ENCODE measurements at places on chromosomes 5 and 9. TPM values are rescaled to one million over a fixed set of nuclear protein-coding genes. Genes with fewer than 3 reads are reported as not detected.

GRCh38 chr5:153447534-153447933 lies 42.9 kb upstream of the GRIA1 start:
- no peak overlapping the region for H3K27ac ChIP-seq
- DNase-seq: no peak
- no peak overlapping the region for H3K4me3 ChIP-seq
- no peaks in the 10 kb centered on the region for H3K4me1 ChIP-seq

PCDH12 gene
- total RNA-seq: 1.1 TPM

- H3K27ac ChIP-seq: no peak overlapping the region
- H3K4me3 ChIP-seq: no peak overlapping the region
- H3K4me1 ChIP-seq: peaks cover 23% of the 10 kb centered on the region
- DNase-seq: no peak
These were observed 53.9 kb downstream of the ERAP1 start for GRCh38 chr5:96753848-96754247.

EDIL3 gene
- not detected for total RNA-seq

ABO gene
- total RNA-seq: not detected

GRCh38 chr5:6830643-6831239 lies 117.5 kb downstream of the TENT4A start:
- H3K27ac ChIP-seq: no peak overlapping the region
- DNase-seq: no peak
- H3K36me3 ChIP-seq: no peaks in the 10 kb centered on the region
- peaks cover 18% of the 10 kb centered on the region for H3K27me3 ChIP-seq
- peaks cover 31% of the 10 kb centered on the region for H3K4me1 ChIP-seq
- no peak overlapping the region for H3K4me3 ChIP-seq

DNA sequence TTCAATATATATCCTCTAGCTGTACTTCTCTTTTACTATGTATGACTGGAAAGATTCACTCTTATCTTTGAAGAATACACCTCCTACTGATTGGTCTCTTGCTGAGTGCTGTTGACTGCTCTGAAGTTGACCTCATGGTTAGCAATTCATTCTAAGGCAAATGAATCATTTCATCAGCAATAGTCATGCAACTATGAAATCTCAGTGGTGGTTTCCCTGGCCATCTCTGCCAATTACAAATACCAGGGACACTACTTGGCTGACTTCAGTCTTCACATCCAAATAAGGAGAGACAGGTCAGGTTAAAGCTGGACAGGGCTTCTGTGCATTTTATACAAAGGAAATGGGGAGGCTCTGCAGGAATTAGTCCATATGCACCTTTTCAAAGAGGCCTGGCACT lies 333.5 kb upstream of the ACTBL2 start:
- H3K4me3 ChIP-seq: no peak overlapping the region
- no peak overlapping the region for H3K27ac ChIP-seq
- H3K27me3 ChIP-seq: peaks cover 8% of the 10 kb centered on the region
- no peaks in the 10 kb centered on the region for H3K36me3 ChIP-seq
- H3K4me1 ChIP-seq: no peaks in the 10 kb centered on the region

- DNase-seq: no peak
- no peaks in the 10 kb centered on the region for H3K36me3 ChIP-seq
- no peak overlapping the region for H3K4me3 ChIP-seq
- peaks cover 49% of the 10 kb centered on the region for H3K27me3 ChIP-seq
- H3K4me1 ChIP-seq: peaks cover 16% of the 10 kb centered on the region
These were observed 3.2 kb downstream of the C1QTNF2 start for GRCh38 chr5:160367261-160367660.

- H3K4me1 ChIP-seq: no peaks in the 10 kb centered on the region
- H3K27me3 ChIP-seq: no peaks in the 10 kb centered on the region
- no peak overlapping the region for H3K4me3 ChIP-seq
- no peaks in the 10 kb centered on the region for H3K36me3 ChIP-seq
- DNase-seq: no peak
- H3K27ac ChIP-seq: no peak overlapping the region
These were observed 411.1 kb upstream of the NUDT12 start for GRCh38 chr5:103973669-103974068.

NOXA1 gene
- total RNA-seq: 1.0 TPM

ENTPD8 gene
- total RNA-seq: not detected

GRCh38 chr5:68519143-68519542 lies 303.6 kb downstream of the PIK3R1 start:
- no peaks in the 10 kb centered on the region for H3K4me1 ChIP-seq
- no peak for DNase-seq
- H3K27ac ChIP-seq: no peak overlapping the region
- H3K27me3 ChIP-seq: no peaks in the 10 kb centered on the region

DNA sequence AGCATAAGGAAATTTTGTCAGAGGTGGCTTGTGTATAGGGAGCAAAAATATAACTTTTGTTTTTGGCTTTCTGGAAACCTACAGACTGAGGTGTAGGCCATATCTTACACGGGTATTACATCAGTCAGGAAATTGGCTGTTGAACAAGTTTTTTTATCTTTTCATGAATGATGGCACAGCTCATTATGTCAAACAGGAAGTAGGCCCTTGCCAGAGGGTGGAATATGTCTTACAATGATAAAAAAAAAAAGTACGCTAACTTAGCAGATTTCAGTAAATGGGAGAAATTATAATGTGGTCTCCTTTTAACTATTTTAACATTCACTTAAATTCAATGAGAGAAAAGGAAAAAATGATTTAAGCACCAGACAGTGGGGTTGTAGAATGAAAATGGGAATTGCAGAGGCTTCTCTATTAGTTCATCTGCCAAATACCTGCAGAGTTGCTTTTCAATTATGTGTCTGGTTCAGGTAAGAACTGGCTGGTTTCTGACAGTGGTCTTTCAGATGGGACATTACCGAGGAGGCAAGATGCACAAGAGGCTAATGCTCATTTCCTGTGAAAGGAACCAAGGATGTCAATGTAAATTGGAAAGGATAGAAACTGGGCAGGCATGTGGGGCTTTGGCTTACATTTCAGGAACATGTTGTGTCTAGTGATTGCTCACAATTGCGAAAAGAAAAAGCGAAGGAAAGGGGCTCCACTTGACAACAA lies 169.9 kb downstream of the NNT start:
- H3K27me3 ChIP-seq: no peaks in the 10 kb centered on the region
- H3K4me3 ChIP-seq: no peak overlapping the region
- H3K4me1 ChIP-seq: peaks cover 21% of the 10 kb centered on the region
- peaks cover 1% of the 10 kb centered on the region for H3K36me3 ChIP-seq
- peak overlapping the region; percentile 82 for H3K27ac ChIP-seq
- no peak for DNase-seq

GRCh38 chr5:133041910-133042309 lies 9.9 kb upstream of the HSPA4 start:
- peaks cover 2% of the 10 kb centered on the region for H3K4me1 ChIP-seq
- no peak overlapping the region for H3K27ac ChIP-seq
- H3K27me3 ChIP-seq: no peaks in the 10 kb centered on the region
- no peak overlapping the region for H3K4me3 ChIP-seq
- H3K36me3 ChIP-seq: no peaks in the 10 kb centered on the region
- DNase-seq: no peak

- H3K4me3 ChIP-seq: no peak overlapping the region
- no peaks in the 10 kb centered on the region for H3K27me3 ChIP-seq
- H3K36me3 ChIP-seq: no peaks in the 10 kb centered on the region
- H3K27ac ChIP-seq: no peak overlapping the region
- DNase-seq: peak; percentile 32
These were observed 14.6 kb upstream of the AQP7 start for GRCh38 chr9:33416996-33417395.

DNA sequence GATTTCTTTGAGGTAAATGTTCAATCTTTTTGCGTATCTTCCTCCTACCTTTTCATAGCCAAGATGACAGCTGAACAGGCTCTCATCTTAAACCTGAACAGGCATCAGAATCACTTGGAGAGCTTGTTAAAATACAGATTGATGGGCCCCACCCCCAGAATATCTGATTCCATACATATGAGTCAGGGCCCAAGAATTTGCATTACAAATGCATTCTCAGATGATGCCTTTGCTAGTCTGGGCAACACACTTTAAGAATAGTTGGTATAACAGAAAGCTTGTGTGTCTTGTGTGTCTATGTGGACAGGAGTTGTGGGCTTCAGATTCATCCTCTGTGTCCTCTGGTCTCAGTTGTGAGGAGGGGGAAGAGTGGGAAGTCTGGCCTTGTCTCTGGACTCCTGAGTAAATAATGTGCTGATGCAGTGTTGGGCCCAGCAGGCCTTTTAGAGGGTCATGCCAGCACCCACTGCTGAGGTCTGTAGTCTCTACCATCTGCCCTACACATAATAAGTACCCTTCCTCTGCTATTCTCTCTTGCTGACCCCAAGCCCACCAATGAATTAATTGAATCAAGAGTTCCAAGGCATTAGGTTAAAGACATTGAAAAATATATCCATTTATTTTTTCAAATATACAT lies 43.1 kb downstream of the PTCD2 start:
- H3K36me3 ChIP-seq: peaks cover 32% of the 10 kb centered on the region
- H3K4me3 ChIP-seq: no peak overlapping the region
- no peak for DNase-seq
- no peaks in the 10 kb centered on the region for H3K27me3 ChIP-seq
- no peaks in the 10 kb centered on the region for H3K4me1 ChIP-seq
- H3K27ac ChIP-seq: no peak overlapping the region

ALDOB gene
- total RNA-seq: not detected

ATOSB gene
- total RNA-seq: 3.4 TPM

CDX1 gene
- total RNA-seq: not detected

DNA sequence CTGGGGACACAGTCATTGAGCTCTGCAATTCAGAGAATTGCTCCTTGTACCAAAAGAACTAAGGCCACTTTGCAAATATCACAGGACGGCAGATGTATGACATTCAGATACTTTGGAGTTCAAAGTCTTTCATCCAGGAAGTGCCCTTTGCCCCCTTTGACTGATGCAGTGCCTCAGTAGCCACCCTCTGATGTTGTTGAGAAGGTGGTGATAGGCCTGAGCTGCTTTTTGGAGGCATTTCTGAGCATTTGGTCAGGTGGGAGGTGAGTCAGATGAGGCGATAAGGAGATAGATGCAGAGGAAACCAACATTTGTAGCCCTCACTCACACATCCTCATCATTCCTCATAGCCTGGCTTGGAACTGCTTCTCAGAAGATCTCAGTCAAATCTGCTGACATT lies 63.4 kb downstream of the ANGPTL2 start:
- H3K4me3 ChIP-seq: no peak overlapping the region
- H3K27ac ChIP-seq: no peak overlapping the region
- H3K27me3 ChIP-seq: no peaks in the 10 kb centered on the region
- no peaks in the 10 kb centered on the region for H3K4me1 ChIP-seq
- DNase-seq: no peak
- peaks cover 1% of the 10 kb centered on the region for H3K36me3 ChIP-seq

DNA sequence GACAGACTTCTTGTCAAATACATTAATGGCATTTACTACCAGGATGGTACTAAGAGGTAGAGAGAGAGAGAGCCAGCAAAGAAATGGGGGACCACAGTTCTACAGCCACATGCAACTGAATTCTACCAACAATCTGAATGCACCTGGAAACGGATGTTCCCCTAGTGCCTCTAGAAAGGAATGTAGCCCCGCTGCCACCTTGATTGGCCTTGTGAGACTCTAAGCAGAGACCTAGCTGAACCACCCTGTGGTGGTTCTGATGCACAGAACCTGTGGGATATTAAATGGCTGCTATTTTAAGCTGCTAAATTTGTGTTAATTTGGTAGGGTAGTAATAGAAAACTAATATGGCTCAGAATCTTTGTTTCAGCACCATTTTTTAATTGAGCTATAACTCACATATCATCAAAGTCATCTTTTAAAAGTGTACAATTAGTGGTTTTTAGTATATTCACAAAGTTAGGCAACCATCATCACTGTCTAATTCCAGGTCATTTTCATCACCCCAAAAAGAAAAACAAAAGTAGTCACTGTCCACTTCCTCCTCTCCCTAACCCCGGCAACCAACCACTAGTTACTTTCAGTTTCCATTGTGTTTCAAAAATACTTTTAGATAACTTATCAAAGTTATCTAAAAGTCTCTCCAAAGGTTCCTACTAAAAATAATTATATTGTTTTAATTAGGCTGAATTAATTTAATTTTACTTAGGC lies 51.7 kb downstream of the CPLANE1 start:
- peaks cover 15% of the 10 kb centered on the region for H3K4me1 ChIP-seq
- peaks cover 4% of the 10 kb centered on the region for H3K36me3 ChIP-seq
- no peaks in the 10 kb centered on the region for H3K27me3 ChIP-seq
- H3K27ac ChIP-seq: peak overlapping the region; percentile 20
- peak overlapping the region; percentile 52 for H3K4me3 ChIP-seq

DNA sequence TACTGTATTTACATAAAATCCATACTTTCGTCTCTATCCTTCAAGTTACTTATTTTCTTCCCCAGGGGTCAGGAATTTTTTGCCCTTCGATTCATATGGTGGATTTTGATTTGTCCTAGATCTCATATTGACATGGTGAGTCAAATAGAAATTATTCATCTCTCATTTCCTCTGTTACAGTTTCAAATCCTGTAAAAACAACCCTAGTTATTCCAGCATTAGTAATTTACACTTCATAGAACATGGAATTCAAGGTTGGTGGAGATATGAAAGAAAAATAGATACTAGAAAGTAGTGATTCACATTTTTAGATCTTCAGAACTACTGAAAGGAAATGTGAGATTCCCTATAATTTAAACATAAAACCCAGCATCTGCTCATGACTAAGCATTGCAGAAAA lies 1331.0 kb upstream of the CDH9 start:
- H3K4me3 ChIP-seq: no peak overlapping the region
- H3K36me3 ChIP-seq: no peaks in the 10 kb centered on the region
- H3K27me3 ChIP-seq: no peaks in the 10 kb centered on the region
- no peaks in the 10 kb centered on the region for H3K4me1 ChIP-seq

DNA sequence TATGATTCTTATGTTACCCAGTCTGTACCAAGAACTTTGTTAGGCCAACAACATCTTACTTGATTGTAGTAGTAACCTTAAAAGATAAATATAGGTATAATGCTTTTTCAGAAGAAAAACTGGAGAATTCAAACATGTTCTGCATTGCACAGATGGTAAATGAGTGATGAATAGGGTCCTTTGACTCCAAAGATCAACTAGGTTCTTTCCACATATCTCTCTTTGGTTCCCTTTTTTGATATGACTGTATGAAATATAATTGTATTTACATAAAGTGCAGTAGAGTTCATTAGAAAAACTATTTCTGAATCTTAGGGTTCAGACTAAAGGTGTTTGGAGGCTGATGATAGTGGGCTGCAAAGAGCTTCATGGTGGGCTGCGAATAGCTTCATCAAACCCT lies 150.5 kb upstream of the CDKN2B start:
- no peaks in the 10 kb centered on the region for H3K4me1 ChIP-seq
- H3K36me3 ChIP-seq: no peaks in the 10 kb centered on the region
- DNase-seq: no peak
- H3K4me3 ChIP-seq: no peak overlapping the region
- no peak overlapping the region for H3K27ac ChIP-seq

GRCh38 chr5:177458912-177459350 lies 12.3 kb downstream of the PRR7 start:
- no peak overlapping the region for H3K27ac ChIP-seq
- H3K27me3 ChIP-seq: no peaks in the 10 kb centered on the region
- peaks cover 19% of the 10 kb centered on the region for H3K4me1 ChIP-seq
- no peak overlapping the region for H3K4me3 ChIP-seq
- no peaks in the 10 kb centered on the region for H3K36me3 ChIP-seq
- no peak for DNase-seq
